Dorsolateral prefrontal cortex (tissue), 122 donors: ENCODE measurements at places on chromosomes 1 and 21. TPM values are rescaled to one million over a fixed set of nuclear protein-coding genes. Genes with fewer than 3 reads are reported as not detected.

Gene CRYZL1
- 58.8 TPM for total RNA-seq

Gene CRB1
- total RNA-seq = 32.4 TPM

- DNase-seq = no peak
These were observed 38.5 kb downstream of the HSPG2 start for GRCh38 chr1:21898326-21899200.

DNA sequence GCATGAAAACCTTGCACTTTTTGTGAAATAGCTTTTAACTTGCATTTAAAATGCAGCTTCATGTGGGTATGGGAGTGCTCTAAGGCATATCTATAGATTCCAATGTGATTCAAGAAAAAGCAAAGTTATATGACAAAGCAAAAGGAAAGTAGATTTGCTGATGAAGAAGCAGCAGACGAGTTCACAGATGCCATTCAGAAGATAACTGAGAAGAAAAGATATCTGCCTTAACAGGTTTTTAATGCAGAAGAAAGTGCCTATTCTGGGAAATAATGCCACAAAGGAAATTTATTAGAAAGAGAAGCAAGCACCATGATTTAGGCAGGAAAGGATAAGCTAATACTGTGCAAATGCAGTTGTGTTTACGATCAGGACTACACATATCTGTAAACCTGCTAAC lies 68.1 kb downstream of the PHTF1 start:
- no peak for DNase-seq

DNA sequence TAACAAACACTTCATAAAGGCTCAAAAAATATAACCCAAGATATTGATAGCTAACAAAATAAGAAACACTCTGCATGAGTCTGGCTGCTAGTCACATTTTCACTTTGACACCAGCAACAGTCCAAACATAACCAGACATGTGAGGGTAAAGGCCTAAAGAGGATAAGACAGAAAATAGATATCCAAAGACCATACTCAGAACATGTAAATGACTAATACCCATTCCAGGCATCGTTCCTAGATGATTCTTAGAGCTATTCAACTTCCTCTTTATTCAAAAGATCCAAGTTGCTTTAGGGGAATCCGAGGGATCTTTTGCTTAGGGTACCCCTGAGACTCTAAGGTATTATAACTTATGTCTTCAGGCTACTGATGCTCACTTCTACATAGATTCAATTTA lies 5.1 kb downstream of the COL24A1 start:
- DNase-seq = no peak

- no peak for DNase-seq
These were observed 98.3 kb downstream of the ABCA4 start for GRCh38 chr1:94022471-94023189.

DNA sequence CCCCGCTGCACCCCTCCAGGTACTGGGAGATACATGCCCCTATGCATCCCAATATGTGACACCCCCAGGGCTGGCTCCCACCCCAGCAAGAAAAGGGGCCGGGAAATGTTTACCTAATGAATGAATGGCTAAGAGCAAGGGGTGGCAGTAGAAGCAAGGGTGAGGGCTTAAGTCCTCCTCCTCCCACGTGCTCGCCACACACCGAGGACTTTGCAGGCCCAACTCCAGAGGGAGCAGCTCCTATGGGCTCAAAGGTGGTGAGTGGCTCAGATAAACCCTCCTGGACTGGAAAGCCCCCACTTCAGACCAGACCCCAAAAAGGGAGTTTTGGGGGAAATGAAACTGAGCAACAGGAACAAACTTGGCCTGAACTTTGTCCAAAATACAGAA lies 11.4 kb downstream of the SLC45A3 start:
- no peak for DNase-seq

- no peak for DNase-seq
These were observed 195.1 kb downstream of the CRB1 start for GRCh38 chr1:197463142-197463541.

DNA sequence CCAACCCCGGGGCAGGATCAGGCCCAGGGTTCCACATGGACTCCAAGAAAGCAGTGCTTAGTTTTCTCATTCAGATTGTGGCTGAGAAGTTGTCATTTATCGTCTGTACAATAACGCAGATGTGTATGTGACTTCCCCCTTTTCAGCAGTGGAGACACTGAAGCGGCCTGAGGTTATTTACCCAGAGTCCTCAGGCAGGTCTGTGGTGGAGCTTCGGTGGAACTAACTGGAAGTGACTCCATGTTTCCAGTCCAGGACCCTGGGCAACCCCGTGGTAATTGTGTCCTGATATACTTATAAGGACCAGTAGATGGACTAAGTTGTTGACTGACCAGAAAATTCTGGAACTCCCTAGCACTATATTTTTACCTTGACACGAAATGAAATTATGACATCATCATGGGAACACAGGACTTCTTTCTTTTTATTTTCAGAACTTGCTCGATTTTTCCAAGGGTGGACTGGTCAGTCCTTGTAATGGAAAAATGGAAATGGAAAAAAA lies 1.0 kb upstream of the IER5 start:
- DNase-seq = no peak
